H1 (cell line): ENCODE measurements at places on chromosomes 13 and 19. TPM values are rescaled to one million over a fixed set of nuclear protein-coding genes. Genes with fewer than 3 reads are reported as not detected.
A peak's percentile ranks its signal among the peaks of the same experiment; 100 is the strongest.

DNA sequence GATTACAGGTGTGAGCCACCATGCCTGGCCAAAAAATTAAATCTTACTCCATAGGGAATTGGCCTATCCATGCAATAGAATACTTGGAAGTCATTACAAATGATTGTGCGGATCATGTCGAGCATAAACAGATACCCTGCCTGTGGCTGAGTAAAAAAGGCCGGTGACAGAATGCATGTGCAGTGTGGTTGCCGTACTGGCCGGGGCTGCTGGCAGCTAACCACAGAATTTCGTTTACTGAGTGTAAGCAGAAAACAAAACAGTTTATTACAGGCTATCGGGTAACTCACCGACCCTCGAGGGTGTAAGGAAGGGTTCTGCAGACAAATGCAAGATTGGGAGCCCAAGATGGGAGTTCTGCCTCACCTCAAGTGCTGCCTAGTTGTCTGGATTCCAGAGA is 127.7 kb downstream of the ZIC5 start:
- H3K4me3 ChIP-seq, result no peak overlapping the region
- no peaks in the 10 kb centered on the region for H3K36me3 ChIP-seq
- H3K4me1 ChIP-seq, result no peaks in the 10 kb centered on the region
- no peaks in the 10 kb centered on the region for H3K27me3 ChIP-seq
- H3K27ac ChIP-seq, result no peak overlapping the region

DNA sequence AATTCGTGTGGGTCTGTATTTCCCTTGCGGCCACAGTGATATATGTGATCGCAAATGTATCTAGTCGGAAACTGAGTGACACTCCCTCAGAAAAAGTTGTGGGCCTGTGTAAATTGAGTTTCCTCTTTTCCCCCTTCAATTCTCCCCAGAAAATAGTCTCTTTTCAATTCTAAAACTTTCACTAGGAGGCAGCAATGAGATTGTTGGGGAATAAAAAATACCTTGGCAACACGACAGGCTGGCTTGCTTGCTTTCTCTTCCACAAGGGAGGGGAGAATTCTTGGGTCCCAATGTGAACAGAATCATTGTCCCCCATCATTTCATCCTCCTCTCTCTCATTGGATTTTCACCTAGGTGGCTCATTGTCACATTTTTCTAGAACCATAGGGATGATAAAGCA is 3.7 kb upstream of the SOX21 start:
- H3K27ac ChIP-seq, result no peak overlapping the region
- no peaks in the 10 kb centered on the region; the same call in 1 of the 2 replicates for H3K36me3 ChIP-seq
- no peak overlapping the region for H3K4me3 ChIP-seq
- H3K4me1 ChIP-seq, result no peaks in the 10 kb centered on the region; the same call in none of the 2 replicates

GRCh38 chr13:59776924-59777690 is 386.6 kb downstream of the DIAPH3 start:
- H3K4me3 ChIP-seq, result no peak overlapping the region
- no peaks in the 10 kb centered on the region for H3K36me3 ChIP-seq
- H3K4me1 ChIP-seq, result no peaks in the 10 kb centered on the region
- no peak overlapping the region for H3K27ac ChIP-seq

- H3K27ac ChIP-seq, result no peak overlapping the region
- DNase-seq, result peak; percentile 48
- no peaks in the 10 kb centered on the region for H3K36me3 ChIP-seq
- no peaks in the 10 kb centered on the region for H3K4me1 ChIP-seq
- no peaks in the 10 kb centered on the region for H3K27me3 ChIP-seq
- H3K4me3 ChIP-seq, result no peak overlapping the region
Measured at GRCh38 chr19:42512743-42513304, 15.5 kb downstream of the CEACAM1 start.

DNA sequence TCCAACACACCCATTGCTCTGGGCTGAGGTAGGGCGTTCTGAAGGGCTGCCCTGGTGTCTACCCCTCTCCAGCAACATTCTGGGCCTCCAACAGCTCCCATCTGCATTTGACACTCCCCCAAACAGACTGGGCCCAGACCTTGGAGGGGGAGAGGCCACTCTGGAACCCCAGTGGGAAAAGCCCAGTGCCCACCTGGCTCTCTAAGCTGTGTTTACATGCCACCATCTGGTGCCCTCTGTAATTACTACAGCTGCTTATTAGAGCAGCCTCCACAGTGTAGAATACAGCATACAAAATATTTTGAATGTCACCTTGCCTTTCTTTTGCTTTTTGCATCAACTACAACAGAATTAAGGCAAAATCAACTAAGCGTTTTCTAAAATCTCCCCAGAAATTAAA is 35.8 kb upstream of the TM9SF2 start:
- H3K27ac ChIP-seq, result no peak overlapping the region
- no peaks in the 10 kb centered on the region for H3K4me1 ChIP-seq
- H3K4me3 ChIP-seq, result no peak overlapping the region
- H3K27me3 ChIP-seq, result no peaks in the 10 kb centered on the region
- H3K36me3 ChIP-seq, result no peaks in the 10 kb centered on the region

DNA sequence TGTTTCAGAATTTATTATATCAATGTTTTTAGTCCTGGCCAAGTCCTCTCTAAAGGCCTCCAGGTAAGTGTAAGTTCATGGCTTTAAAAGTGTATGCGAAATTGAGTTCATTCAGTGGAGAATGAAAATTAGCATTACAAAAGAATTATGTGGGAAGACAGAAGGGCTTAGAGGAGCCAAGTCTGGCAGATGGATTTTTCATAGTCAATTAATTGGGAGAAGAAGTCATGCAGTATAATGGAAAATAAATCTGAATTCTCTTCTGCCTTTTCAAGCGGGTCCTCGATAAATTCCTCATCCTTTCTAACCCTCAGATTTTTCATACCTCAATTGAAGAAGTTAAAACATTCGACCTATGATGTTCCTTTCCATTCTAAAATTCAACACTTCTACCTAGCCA is 394.2 kb downstream of the ITGBL1 start:
- H3K27me3 ChIP-seq, result no peaks in the 10 kb centered on the region
- no peaks in the 10 kb centered on the region for H3K36me3 ChIP-seq
- H3K4me3 ChIP-seq, result no peak overlapping the region
- 0 out of 2 replicates have a peak, but pooled peaks cover 5% of the 10 kb centered on the region for H3K4me1 ChIP-seq
- no peak overlapping the region for H3K27ac ChIP-seq

The MBD3L1 gene
- not detected in 2 replicates for total RNA-seq

- no peaks in the 10 kb centered on the region for H3K36me3 ChIP-seq
- DNase-seq, result peak; percentile 83
- H3K4me1 ChIP-seq, result peaks cover 4% of the 10 kb centered on the region
- H3K27me3 ChIP-seq, result no peaks in the 10 kb centered on the region
- peak overlapping the region; percentile 39 for H3K4me3 ChIP-seq
Measured at GRCh38 chr19:48332662-48333466, 7.5 kb downstream of the EMP3 start.

DNA sequence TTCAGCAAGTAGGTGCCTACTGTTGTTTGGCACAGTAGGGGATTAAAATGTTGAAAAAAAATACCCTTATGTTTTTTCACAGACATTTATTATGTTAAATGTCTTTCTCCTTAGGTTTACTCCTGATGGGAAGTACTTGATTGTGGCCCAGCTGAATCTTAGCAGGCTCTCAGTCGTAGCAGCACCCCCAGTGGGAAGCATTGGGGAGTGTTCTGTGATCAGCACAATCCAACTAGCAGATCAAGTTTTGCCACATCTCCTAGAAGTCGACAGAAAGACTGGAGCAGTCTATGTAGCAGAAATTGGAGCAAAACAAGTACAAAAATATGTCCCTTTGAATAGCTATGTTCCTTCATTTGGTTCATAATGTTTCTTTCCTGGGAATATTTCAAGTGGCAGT is 9.3 kb downstream of the NHLRC3 start:
- peak; percentile 33 for DNase-seq
- H3K27ac ChIP-seq, result no peak overlapping the region
- no peaks in the 10 kb centered on the region for H3K36me3 ChIP-seq

GRCh38 chr19:19542507-19542906 is 4.4 kb downstream of the CILP2 start:
- peaks cover 21% of the 10 kb centered on the region for H3K27me3 ChIP-seq
- H3K4me3 ChIP-seq, result no peak overlapping the region
- H3K36me3 ChIP-seq, result no peaks in the 10 kb centered on the region

The C19orf81 gene
- 11.7 and 14.2 TPM in 2 replicates for total RNA-seq

- H3K27me3 ChIP-seq, result peaks cover 91% of the 10 kb centered on the region
- no peaks in the 10 kb centered on the region for H3K36me3 ChIP-seq
- peaks cover 11% of the 10 kb centered on the region for H3K4me1 ChIP-seq
Measured at GRCh38 chr13:94140511-94140910, 339.0 kb downstream of the DCT start.

The SYDE1 gene
- 16.8 and 17.7 TPM in 2 replicates for total RNA-seq

The ZNF471 gene
- 0.42 and 0.74 TPM in 2 replicates for total RNA-seq

GRCh38 chr13:25213715-25214114 is 41.6 kb upstream of the AMER2 start:
- peaks cover 5% of the 10 kb centered on the region for H3K4me1 ChIP-seq
- no peaks in the 10 kb centered on the region for H3K27me3 ChIP-seq
- no peaks in the 10 kb centered on the region for H3K36me3 ChIP-seq
- no peak overlapping the region for H3K27ac ChIP-seq
- no peak overlapping the region for H3K4me3 ChIP-seq
- DNase-seq, result no peak

The B3GNT3 gene
- 1.5 and 1.8 TPM in 2 replicates for total RNA-seq

DNA sequence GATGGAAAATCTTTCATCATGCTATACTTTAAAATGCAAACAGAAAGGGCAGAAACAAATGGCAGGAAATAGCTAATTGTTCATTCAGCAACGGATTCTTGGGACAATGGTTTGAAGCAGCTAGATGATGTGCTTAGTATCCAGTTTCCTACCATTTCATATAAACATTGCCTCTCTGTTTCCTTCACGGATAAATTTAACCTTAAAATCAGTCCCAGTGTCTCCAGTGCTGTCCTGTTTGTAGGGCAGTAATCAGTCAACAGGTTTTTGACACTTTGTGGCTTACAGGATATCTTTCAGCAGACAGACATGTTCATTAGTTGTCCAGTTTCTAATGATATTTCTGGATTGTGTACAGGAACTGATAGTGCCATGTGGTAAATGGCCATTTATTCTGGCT is 24.7 kb upstream of the RB1 start:
- no peak overlapping the region for H3K27ac ChIP-seq
- H3K4me3 ChIP-seq, result no peak overlapping the region
- no peaks in the 10 kb centered on the region for H3K27me3 ChIP-seq
- H3K36me3 ChIP-seq, result no peaks in the 10 kb centered on the region

GRCh38 chr13:48908381-48909055 is 67.2 kb upstream of the FNDC3A start:
- H3K36me3 ChIP-seq, result no peaks in the 10 kb centered on the region
- no peak overlapping the region for H3K4me3 ChIP-seq
- no peaks in the 10 kb centered on the region for H3K4me1 ChIP-seq
- H3K27me3 ChIP-seq, result no peaks in the 10 kb centered on the region

The IL11 gene
- 1.6 and 2.8 TPM in 2 replicates for total RNA-seq

The RFPL4A gene
- not detected in 2 replicates for total RNA-seq

DNA sequence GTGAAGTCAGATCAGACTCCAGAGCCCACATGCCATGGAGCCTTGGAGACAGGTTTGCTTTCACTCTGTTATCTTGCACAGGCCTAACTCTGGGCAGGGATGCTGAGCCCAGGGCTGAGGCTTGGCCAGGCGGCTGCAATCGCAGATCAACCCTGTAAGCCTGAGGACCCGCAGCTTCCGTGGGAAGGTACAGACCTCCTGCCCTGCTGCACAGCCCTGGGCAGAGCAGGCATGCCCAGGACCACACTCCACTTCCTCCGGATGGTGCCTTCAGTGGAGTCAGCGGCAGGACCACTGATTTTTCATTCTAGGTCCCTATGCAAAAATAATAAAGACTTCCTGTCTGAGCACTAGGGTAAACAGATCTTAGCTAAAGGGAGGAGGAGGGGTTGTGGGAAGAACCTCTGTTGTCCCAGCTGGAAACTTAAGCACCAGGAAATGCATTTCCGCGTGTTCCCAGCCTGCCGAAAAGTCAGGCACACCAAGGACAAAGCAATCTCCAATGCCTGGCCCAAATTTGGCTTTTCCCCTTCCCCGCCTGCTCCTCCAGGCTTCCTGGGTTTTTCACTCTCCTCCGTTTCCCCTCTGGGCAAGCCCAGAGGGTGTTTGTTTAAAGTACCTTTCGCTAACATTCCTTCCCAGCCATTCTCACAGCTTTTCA is 87.3 kb downstream of the KCTD15 start:
- peaks cover 11% of the 10 kb centered on the region for H3K4me1 ChIP-seq
- H3K36me3 ChIP-seq, result no peaks in the 10 kb centered on the region
- H3K27me3 ChIP-seq, result no peaks in the 10 kb centered on the region
- peak overlapping the region; percentile 11; the same call in 1 of the 2 replicates for H3K4me3 ChIP-seq

The ZNF677 gene
- 28.0 and 29.6 TPM in 2 replicates for total RNA-seq

- no peaks in the 10 kb centered on the region for H3K27me3 ChIP-seq
- no peak overlapping the region for H3K27ac ChIP-seq
- peaks cover 2% of the 10 kb centered on the region for H3K4me1 ChIP-seq
- no peaks in the 10 kb centered on the region for H3K36me3 ChIP-seq
- no peak for DNase-seq
- no peak overlapping the region for H3K4me3 ChIP-seq
Measured at GRCh38 chr13:27446986-27447583, 3.3 kb downstream of the MTIF3 start.

The RFPL4AL1 gene
- not detected in 2 replicates for total RNA-seq

The ZNF681 gene
- total RNA-seq, result 6.8 and 7.9 TPM in 2 replicates
